MCF 10A (cell line): ENCODE measurements at places on chromosomes 4 and X. TPM values are rescaled to one million over a fixed set of nuclear protein-coding genes. Genes with fewer than 3 reads are reported as not detected.
A peak's percentile ranks its signal among the peaks of the same experiment; 100 is the strongest.

DNA sequence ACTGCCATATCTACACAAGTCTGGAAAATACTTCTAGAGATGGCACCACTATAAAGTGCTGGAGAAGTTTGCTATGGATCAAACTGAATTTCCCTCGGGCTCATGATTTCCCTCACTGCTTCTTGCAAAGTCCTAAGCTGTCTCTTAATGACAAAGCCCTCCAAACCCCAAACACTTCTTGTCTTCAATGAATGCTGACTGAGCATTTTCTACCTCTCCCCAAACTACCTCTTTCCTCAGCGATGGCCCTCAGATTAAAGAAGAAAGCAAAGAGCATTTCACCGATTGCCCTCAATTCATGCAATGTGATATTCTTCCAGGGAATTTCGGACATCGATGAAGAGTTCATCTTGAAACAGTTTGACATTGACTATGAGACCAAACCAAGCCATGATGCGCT lies 19.7 kb downstream of the FAM47E start:
- peaks cover 5% of the 10 kb centered on the region for H3K4me1 ChIP-seq
- no peaks in the 10 kb centered on the region for H3K27me3 ChIP-seq
- no peaks in the 10 kb centered on the region for H3K36me3 ChIP-seq
- H3K4me3 ChIP-seq = no peak overlapping the region
- DNase-seq = no peak

DNA sequence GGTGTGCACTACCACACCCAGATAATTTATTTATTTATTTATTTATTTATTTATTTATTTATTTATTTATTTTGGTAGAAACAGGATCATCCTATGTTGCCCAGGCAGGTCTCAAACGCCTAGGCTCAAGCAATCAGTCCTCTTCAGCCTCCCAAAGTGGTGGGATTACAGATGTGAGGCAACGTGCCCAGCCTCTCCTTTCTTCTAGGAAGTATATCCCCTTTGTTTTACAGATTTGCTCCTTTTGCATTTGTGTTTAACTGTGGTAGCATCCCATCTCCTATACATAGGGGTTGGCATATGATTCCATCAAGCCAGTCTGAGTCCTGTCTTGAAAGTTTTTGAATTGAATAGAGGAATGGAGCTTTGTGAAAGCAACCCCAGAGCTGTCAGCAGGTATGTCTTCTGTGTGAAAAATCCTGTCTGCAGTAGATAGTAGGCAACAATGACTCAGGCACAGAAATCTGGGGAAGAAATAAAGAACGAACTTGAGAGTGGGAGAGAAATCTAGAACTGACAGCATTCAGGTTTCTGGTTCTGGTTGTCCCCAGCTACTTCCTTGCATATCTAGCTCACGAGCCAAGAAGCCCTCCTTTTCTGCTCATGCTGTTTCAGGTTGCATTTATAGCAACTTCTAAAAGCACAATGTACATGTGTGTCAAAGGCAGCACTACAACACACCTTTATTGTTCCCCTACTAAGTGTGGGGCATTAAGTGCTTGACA lies 113.7 kb upstream of the LSM6 start:
- H3K4me3 ChIP-seq = no peak overlapping the region
- H3K27me3 ChIP-seq = no peaks in the 10 kb centered on the region
- no peak for DNase-seq
- no peaks in the 10 kb centered on the region for H3K36me3 ChIP-seq
- no peak overlapping the region for H3K27ac ChIP-seq
- no peaks in the 10 kb centered on the region for H3K4me1 ChIP-seq

- H3K4me1 ChIP-seq = peaks cover 14% of the 10 kb centered on the region
- peaks cover 6% of the 10 kb centered on the region for H3K36me3 ChIP-seq
- no peaks in the 10 kb centered on the region for H3K27me3 ChIP-seq
- H3K27ac ChIP-seq = peak overlapping the region; percentile 46
- DNase-seq = peak; percentile 34
- peak overlapping the region; percentile 12 for H3K4me3 ChIP-seq
These were observed 16.0 kb upstream of the HPGD start for GRCh38 chr4:174538123-174538875.

DNA sequence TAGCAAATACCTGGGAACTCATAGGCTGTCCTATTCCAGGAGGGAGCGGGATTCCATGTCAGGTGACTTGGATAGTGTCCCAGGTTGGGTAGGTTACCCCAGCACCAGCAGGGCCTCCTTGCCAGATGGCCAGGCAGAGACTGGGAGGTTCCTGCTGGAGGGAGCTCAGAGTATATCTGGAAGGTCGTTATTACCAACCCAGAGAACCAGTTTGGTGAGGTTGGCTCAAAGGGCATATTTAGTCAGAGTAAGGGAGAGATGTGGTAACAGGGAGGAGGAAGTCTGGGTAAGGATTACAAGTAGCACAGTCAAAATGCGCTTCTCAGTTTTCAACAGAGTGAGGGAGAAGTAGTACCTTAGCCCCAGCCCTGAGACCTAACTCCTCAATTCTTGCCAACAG lies 53.3 kb upstream of the LNX1 start:
- H3K27me3 ChIP-seq = no peaks in the 10 kb centered on the region
- no peak for DNase-seq
- peaks cover 10% of the 10 kb centered on the region for H3K4me1 ChIP-seq
- peaks cover 5% of the 10 kb centered on the region for H3K36me3 ChIP-seq

DNA sequence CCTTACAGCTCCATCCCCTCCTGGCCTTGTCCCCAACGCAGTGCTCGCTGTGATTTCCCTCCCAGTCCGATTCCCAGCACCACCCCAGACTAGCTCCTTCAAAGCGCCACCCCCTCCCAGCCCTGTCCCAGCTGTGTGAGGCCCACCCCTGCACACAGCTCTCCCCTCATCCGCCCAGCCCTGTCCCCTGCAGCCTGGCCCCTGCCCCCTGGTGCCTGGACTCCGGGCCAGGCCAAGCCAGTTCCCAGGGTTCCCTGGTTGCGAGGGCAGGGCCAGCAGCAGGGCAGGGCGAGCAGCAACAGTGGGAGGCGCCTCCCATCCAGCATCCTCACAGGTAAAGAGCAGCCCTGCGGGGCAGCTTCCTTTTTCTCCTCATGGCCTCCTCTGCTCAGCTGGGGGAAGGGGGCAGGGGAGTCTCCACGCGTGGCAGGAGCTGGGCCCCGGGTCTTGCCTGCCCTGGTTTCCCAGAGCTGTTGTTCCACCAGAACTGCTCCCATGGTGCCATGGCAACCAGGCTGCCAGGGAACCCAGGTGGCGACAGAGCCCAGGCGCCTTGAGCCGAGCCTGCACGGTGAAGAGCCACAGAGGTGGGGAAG lies 24.8 kb downstream of the IQSEC2 start:
- H3K27ac ChIP-seq = no peak overlapping the region
- peaks cover 11% of the 10 kb centered on the region for H3K36me3 ChIP-seq
- DNase-seq = no peak
- H3K27me3 ChIP-seq = peaks cover 52% of the 10 kb centered on the region

DNA sequence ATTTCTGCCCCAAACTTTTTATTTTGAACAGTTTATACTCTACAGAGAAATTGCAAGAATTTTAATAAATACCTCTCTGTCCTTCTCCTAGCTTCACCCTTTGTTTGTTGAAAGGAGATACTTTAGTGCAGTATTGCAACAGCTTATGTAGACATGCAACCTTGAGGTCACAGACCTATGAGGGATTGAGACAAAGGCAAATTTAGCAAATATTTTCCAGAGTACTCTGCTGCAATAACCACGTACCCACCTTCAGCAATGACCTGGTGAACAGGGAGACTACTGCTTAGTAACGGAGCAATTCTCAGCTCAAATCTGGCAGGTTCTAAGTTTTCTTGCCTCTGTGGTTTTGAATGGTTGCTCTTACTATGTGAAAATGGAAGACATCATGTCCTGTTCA lies 13.2 kb downstream of the FGA start:
- no peaks in the 10 kb centered on the region for H3K27me3 ChIP-seq
- no peak overlapping the region for H3K4me3 ChIP-seq
- no peak overlapping the region for H3K27ac ChIP-seq

- no peak overlapping the region for H3K4me3 ChIP-seq
- H3K27me3 ChIP-seq = peaks cover 32% of the 10 kb centered on the region
- H3K4me1 ChIP-seq = no peaks in the 10 kb centered on the region
- H3K36me3 ChIP-seq = no peaks in the 10 kb centered on the region
- DNase-seq = no peak
- H3K27ac ChIP-seq = no peak overlapping the region
These were observed 39.7 kb upstream of the PROM1 start for GRCh38 chr4:16123356-16124084.

DNA sequence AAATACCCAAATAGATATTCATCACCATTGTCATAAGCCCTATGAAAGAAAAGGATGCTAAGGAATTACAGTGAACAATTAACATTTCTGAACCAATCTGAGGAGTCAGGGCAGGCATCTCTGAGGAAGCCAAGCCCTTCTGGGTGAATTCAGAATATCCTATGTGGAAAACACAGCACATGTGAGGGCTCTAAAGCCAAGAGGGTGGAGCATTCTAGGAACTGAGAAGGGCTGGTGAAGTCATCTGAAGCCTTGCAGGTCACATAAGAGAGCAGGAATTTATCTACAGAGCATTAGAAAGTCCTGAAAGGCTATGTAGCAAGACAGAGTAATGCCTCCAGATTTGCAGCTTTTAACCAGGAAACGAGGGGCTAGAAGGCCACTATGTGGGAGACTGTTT lies 195.7 kb downstream of the SPATA18 start:
- no peak overlapping the region for H3K27ac ChIP-seq
- no peak overlapping the region for H3K4me3 ChIP-seq
- H3K36me3 ChIP-seq = no peaks in the 10 kb centered on the region
- H3K4me1 ChIP-seq = no peaks in the 10 kb centered on the region

DNA sequence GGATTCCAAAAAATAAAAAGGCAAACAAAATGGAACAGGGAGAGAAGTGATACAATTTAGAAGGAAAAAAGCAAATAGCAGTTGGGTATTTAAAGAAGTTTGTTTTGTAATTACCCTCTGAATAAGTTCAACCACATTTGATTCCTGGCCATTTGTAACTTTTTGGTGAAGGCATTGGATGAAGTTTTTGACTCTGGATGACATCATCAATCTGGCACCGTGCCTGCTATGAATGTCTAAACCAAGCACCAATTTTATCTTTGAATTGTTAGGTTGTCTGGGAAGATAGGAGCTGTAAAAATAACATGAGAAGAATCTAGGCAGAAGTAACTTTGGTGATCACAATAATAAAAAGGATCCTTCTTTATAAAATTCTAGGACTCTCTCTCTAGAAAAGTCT lies 29.5 kb downstream of the TMPRSS11A start:
- no peaks in the 10 kb centered on the region for H3K27me3 ChIP-seq
- peak; percentile 30 for DNase-seq
- no peak overlapping the region for H3K4me3 ChIP-seq
- peaks cover 14% of the 10 kb centered on the region for H3K4me1 ChIP-seq

GRCh38 chrX:54540289-54540688 lies 10.3 kb downstream of the GNL3L start:
- peaks cover 23% of the 10 kb centered on the region for H3K27me3 ChIP-seq
- H3K27ac ChIP-seq = no peak overlapping the region
- H3K36me3 ChIP-seq = peaks cover 55% of the 10 kb centered on the region
- DNase-seq = no peak
- no peak overlapping the region for H3K4me3 ChIP-seq

DNA sequence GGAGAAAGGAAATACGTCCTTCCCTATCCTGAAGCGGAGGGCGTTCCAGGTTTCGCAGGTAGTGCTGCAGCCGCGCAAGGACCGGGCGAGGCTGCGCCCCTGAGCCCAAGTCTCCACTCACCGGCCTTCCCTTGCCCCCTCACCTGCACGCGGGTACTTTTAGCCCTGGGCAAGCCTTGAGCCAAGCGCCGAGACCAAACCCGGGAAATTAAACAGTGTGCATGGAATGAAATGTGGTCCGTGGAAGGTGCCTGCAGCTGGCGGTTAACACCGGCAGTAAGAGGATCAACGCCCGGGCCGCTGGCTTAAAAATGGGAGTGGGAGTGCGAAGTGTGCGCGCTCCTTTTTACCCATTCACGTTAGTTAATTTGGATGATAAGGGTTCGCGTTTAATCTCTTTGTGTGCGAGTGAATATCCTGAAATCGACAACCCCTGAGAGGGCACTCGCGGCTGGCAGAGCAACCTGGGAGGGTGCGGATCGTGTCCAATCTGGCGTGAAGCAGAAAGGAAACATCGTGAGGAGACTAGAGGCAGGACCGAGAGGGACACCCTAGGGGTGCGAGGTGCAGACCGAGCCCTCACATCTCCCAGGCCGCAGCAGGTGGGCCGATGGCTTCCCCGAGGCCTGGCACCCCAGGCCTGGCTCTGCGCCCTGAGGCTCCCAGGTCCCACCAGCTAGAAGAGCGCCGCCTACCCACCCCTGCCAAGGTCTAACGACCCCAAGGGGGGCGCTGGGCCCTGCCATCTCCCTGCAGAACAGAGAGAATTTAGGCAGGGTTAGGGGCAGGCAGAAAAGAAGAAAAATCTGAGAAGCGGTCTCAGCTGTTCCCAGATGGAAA lies 2.0 kb upstream of the HELT start:
- no peak for DNase-seq
- H3K4me3 ChIP-seq = no peak overlapping the region
- no peak overlapping the region for H3K27ac ChIP-seq
- no peaks in the 10 kb centered on the region for H3K36me3 ChIP-seq
- H3K27me3 ChIP-seq = peaks cover 85% of the 10 kb centered on the region
- no peaks in the 10 kb centered on the region for H3K4me1 ChIP-seq

- no peak for DNase-seq
- H3K27ac ChIP-seq = no peak overlapping the region
- no peaks in the 10 kb centered on the region for H3K27me3 ChIP-seq
- H3K4me1 ChIP-seq = no peaks in the 10 kb centered on the region
- peaks cover 39% of the 10 kb centered on the region for H3K36me3 ChIP-seq
- H3K4me3 ChIP-seq = no peak overlapping the region
These were observed 6.7 kb downstream of the ZNF81 start for GRCh38 chrX:47843363-47843762.

GRCh38 chr4:7462509-7462971 lies 27.8 kb upstream of the PSAPL1 start:
- H3K4me3 ChIP-seq = no peak overlapping the region
- H3K27ac ChIP-seq = no peak overlapping the region
- H3K36me3 ChIP-seq = no peaks in the 10 kb centered on the region
- H3K27me3 ChIP-seq = no peaks in the 10 kb centered on the region
- peak; percentile 68 for DNase-seq

DNA sequence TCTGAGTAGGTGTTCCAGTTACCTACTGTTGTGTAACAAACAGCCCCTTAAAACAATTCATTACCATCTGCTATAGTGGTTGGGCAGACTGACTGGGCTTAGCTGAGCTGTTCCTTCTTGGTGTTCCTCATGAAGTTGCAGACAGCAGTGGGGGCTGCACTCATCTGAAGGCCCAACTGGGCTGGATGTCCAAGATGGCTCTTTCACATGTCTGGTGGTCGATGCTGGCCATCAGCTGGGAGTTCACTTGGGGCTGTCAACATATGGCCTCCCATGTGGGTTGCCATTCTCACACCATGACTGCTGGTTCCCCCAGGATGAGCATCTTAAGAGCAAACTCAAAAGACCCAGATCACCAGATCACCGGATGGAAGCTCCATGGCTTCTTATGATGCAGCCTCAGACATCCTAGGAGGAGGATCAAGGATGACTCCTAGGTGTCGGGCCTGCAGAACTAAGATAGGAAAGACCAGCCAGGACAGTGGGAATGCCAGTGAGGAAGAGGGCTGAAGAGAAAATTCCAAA lies 34.3 kb upstream of the PPP2R2C start:
- no peaks in the 10 kb centered on the region for H3K36me3 ChIP-seq
- no peak overlapping the region for H3K4me3 ChIP-seq
- no peak overlapping the region for H3K27ac ChIP-seq
- no peaks in the 10 kb centered on the region for H3K4me1 ChIP-seq
- no peak for DNase-seq

MAML3 gene
- total RNA-seq = 0.89 and 1.7 TPM in 2 replicates

ITIH6 gene
- total RNA-seq = not detected in 2 replicates

ATOH1 gene
- not detected in 2 replicates for total RNA-seq

CENPVL1 gene
- not detected in 2 replicates for total RNA-seq

S100G gene
- not detected in 2 replicates for total RNA-seq

SYNPO2 gene
- 0.42 and 0.61 TPM in 2 replicates for total RNA-seq

SCFD2 gene
- total RNA-seq = 16.8 and 19.2 TPM in 2 replicates

FAM120C gene
- 11.3 and 12.5 TPM in 2 replicates for total RNA-seq
